CD4-positive, alpha-beta T cell treated with Interleukin-1 beta for 1 hour (primary cell): ENCODE measurements at places on chromosomes 11 and 22.

DNA sequence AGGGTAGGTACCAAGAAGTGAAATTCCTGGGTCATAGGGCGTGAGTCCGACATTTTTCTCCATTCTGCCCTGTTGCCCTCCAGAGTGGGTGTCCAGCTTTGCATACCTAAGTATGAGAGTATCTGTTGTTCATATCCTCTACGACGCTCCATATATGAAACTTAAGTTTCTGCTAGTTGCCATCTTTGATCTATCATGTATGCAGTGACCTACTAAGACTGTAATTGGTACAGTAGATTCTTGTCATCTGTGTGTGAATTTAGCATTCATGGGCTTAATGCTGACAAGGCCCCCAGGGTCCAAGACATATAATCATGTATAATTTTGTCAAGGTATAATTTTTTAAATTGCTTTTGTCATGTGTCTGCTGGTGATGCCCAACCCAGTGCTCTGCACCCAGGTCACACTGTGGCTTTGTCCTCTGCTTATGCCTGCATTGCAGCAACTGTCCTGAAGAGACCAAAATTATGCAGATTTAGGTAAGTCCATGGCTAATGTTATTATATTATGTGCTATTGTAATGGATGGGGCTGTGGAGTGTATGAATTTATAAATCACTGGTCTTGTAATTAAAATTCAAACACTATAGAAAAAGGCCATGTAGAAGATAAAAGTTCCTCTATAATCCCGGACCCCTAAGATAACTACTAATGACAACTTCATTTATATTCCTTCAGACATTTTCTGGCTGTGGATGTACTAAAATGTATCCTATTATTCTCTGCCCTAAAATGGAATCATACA, 12.2 kb downstream of the NEAT1 start:
- no peak for DNase-seq

- no peak for DNase-seq
Measured at GRCh38 chr11:110837603-110838002, 125.4 kb upstream of the ARHGAP20 start.

DNA sequence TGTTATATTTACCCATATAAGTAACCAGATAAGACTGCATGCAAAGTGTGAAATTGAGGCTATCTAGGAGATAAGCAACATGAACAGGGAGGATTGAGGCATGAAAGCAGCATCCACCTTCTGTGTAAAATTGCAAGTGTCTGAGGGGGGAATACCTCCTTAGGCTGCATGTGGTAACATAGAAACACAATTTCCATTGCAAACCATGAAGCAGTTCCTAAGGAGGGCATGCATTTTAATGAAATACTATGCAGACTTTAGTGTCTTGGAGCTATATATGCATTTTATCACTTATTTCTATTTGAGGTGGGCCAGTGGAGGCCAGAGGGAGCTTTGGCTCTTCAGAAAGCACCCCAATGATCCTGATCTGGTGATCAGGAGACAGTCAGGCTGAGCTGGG, 160.2 kb downstream of the C11orf91 start:
- DNase-seq = no peak

GRCh38 chr11:50071584-50072225, 39.0 kb downstream of the OR4C45 start:
- DNase-seq = no peak

GRCh38 chr11:28176351-28176750, 68.2 kb downstream of the METTL15 start:
- no peak for DNase-seq

GRCh38 chr11:128947773-128948172, 5.1 kb upstream of the TP53AIP1 start:
- no peak for DNase-seq

DNA sequence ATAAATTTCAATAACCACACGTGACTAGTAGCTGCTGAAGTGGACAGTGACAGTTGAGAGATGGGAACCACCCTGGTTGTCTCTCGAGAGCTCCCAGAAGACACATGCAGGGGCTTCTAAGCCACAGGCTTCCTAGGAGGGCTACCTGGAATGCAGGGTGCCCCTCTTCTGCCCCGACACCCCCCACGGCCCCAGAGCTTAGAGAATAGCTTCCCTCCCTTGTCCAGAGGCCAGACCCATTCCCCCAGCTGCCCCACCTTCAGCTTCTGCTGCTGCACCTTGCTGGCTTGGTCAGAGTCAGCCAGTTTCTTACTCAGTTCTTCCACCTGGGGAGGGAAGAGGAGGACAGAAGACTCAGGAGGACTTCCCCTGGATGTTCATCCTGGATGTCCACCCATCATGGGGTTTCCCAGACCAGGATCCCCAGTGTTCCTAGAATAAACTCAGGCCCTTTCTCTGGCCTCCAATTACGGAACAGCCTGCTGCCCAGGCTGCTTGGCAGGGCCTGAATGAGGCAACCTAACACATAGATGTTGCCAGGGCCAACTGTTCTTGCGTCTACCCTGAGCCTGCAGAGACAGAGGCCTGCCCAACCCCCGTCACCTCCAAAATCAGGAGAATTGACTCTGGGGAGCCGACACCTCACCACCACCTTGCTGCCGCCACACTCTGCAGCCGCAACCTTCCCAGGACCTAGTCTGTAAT, 12.0 kb downstream of the IL18BP start:
- no peak for DNase-seq

- peak; percentile 38 for DNase-seq
Measured at GRCh38 chr11:60457576-60457975, 1.9 kb downstream of the MS4A1 start.

DNA sequence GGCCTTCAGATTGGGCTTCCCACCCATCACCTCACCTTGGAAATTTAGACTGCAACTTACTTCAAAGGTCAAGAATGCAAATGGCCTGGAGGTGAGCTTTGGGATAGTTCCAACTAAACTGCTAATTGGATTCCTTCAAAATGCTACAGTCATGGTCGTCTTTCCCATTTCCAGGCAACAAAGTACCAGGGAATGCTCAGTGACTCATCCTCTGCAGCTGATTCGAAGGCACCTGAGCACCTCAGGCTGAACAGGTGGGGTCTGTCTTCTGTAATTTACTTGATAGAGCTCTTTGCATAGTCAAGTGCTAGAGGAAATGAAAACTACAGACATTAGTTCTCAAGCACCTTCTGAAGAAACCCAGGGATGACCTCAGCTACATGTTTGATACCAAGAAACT, 20.5 kb upstream of the FSHB start:
- DNase-seq = no peak

GRCh38 chr11:108117746-108118371, 3.5 kb upstream of the ACAT1 start:
- DNase-seq = no peak

- DNase-seq = no peak
Measured at GRCh38 chr11:68334923-68335322, 22.5 kb downstream of the LRP5 start.

- no peak for DNase-seq
Measured at GRCh38 chr11:119872611-119873310, 143.8 kb upstream of the NECTIN1 start.

- DNase-seq = no peak
Measured at GRCh38 chr11:27367881-27368280, 4.9 kb upstream of the CCDC34 start.

- DNase-seq = no peak
Measured at GRCh38 chr22:33397381-33397907, 339.3 kb upstream of the SYN3 start.

GRCh38 chr11:125649465-125650166, 24.7 kb downstream of the CHEK1 start:
- DNase-seq = peak; percentile 4

GRCh38 chr22:48654492-48654891, 1173.2 kb downstream of the BRD1 start:
- no peak for DNase-seq

- no peak for DNase-seq
Measured at GRCh38 chr22:28977060-28977459, 84.6 kb downstream of the C22orf31 start.

DNA sequence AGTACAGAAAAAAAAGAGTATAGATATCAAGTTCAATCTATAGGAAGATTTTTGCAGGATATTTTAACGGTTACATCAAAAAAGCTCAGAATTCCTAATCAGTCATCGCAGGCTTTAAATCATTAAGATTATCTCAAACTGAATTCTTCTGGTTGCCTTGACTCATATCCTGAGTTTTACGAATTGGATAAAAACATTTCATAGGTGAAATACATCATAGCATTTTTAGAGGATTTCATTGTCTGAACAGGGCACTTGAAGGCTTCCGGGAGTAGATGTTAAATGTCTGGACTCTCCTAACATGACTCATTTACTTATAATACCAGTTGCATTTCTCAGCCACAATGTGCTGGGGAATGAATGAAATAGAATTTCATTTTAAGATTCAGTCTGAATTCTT, 2216.6 kb upstream of the RAG2 start:
- no peak for DNase-seq

- DNase-seq = no peak
Measured at GRCh38 chr11:130020323-130020722, 17.7 kb upstream of the PRDM10 start.

GRCh38 chr11:102157219-102157618, 47.0 kb downstream of the YAP1 start:
- DNase-seq = no peak

- no peak for DNase-seq
Measured at GRCh38 chr22:49483946-49484345, 343.7 kb downstream of the BRD1 start.

DNA sequence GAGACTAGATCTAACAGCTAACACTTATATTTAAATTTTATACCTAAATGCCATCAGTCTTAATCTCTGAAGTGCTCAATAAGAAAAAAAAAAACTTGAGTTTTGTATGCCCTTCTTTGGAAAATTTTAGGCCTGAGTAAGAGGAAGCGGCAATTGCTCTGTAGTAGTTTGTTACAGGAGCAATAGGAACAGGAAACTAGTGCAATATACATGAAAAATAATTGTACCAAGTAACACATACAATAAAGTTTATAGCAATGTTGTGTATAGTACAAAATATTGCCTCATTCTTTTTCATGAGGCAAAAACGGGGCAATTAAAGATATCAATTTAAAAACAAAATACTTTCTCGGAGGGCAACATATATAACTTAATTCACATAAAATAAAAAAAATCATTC, 19.7 kb downstream of the OR5AK2 start:
- DNase-seq = no peak

- no peak for DNase-seq
Measured at GRCh38 chr11:33775832-33776470, 1.6 kb upstream of the FBXO3 start.

DNA sequence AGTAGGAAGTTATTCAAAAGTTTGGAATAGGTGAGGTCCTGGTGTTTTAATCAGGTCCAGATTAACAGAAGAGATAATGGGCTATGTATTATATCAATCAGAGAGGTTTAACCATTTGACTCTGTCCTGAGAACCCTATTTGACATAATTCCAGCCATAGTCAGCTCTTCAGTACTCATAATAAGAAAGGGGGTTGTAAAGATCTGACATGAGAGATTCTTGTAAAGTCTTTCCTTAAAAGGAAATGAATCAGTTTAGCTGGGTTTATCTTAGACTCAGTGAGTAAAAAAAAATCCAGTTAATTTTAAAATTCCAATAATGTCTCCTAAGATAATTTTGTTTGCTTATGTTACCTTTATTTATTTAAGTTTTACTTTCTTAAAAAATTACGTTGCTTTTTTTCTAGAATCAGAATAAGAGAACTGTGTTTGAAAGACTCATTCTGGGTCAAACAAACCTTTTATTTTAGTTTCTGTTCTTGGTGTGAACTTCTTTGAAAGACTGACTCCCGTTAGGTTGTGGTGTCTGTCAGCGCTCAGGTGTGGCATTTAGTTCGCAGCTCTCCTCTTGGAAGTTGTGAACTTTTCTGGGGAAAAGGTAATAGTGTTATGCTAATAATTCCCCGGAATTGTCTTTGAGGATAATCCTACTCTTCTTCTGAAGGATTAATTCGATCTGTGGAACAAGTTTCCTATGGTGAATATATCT, 20.5 kb downstream of the NUCB2 start:
- no peak for DNase-seq

GRCh38 chr11:27085605-27086004, 45.0 kb downstream of the BBOX1 start:
- DNase-seq = no peak

DNA sequence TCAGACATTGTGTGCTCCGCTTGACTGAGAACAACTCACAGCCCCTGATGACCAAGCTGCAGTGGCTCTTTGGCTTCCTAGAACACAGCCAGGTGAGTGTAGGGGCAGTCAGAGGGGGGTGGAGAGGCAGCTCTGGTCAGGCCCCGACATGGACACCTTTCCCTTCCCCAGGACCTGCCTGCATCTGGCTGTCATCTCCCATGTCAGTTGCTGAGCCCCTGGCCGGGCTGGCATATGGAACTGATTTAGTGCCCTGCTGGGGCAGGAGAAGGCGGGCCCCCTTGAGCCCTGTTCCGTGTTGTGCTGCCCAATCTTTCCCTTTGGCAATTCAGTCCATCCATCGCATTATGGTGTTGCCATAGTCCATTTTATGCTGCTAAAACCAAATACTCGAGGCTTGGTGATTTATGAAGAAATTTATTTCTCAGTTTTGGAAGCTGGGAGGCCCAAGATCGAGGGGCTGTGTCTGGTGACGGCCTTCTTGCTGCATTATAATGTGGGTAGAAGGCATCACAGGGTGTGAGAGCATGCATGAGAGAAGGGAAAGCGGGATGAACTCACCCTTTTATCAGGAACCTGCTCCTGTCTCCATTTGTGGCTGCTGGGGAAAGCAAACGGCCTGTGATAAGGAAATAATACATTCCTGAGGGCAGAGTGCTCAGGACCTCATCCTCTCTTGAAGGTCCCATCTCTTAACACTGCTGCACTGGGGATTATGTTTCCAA, 19.0 kb downstream of the USP35 start:
- DNase-seq = no peak

DNA sequence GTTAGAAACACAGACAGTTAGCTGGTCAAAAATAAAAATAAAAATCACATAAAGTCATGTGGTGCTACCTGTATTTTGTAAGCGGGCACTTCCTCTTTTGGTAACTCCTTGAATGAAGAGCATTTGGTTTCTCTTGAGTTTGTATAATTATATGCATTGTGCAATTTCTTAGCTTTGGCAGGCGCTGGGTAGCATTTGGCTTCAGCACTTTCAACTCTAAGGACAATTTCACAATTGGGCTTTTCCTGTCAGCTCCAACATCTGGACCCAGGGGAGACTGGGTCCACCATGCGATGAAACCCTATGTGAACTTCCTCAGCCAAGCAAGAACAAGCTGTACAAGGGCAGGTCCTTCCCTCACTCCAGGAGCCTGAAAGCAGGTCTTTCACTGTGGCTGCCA, 169.1 kb downstream of the RRAS2 start:
- no peak for DNase-seq

- DNase-seq = no peak
Measured at GRCh38 chr22:30731658-30732057, 37.0 kb downstream of the OSBP2 start.

GRCh38 chr11:19595840-19596751, 116.5 kb upstream of the NAV2 start:
- DNase-seq = no peak

- DNase-seq = no peak
Measured at GRCh38 chr11:86473991-86474833, 99.5 kb downstream of the CCDC81 start.

DNA sequence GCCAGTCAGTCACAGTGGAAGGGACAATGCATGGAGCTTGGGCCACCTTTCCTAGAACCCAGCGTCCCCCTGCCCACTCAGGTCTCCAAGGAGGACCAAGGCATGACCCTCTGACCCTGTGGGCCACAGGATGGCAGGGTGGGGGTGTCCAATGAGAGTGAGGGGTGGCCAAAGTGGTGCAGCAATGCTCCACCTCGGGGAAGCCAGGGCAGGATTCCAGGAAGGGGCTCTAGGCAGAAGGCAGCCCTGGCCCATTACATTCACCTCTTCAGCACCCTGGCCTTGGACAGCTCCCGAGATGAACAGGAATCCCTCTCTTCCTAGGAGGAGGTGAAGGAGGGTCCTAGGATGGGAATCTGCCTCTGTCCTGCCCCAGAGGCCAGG, 597.5 kb downstream of the BRD1 start:
- DNase-seq = no peak

- DNase-seq = no peak
Measured at GRCh38 chr11:69240332-69241074, 53.5 kb upstream of the MYEOV start.
